Progenitor cell of endocrine pancreas (in vitro differentiated cells): ENCODE measurements at places on chromosomes 1 and 21. TPM values are rescaled to one million over a fixed set of nuclear protein-coding genes. Genes with fewer than 3 reads are reported as not detected.

The OR2AJ1 gene
- total RNA-seq: not detected in 2 replicates

The TNFSF4 gene
- total RNA-seq: 1.3 and 1.7 TPM in 2 replicates

The AVPR1B gene
- 0.60 TPM in 1 of 2 replicates, not detected in the other for total RNA-seq

The RGS13 gene
- not detected in 2 replicates for total RNA-seq

The ZNF593OS gene
- not detected in 2 replicates for total RNA-seq

The CLCA1 gene
- not detected in 2 replicates for total RNA-seq

The SLAMF6 gene
- total RNA-seq: not detected in 2 replicates

The AADACL4 gene
- 0.24 TPM in 2 replicates for total RNA-seq

The MAP3K21 gene
- 13.1 and 13.9 TPM in 2 replicates for total RNA-seq

The PDZK1 gene
- 25.0 and 26.2 TPM in 2 replicates for total RNA-seq
